ENCODE measurements at places on chromosomes 12 and 14.

DNA sequence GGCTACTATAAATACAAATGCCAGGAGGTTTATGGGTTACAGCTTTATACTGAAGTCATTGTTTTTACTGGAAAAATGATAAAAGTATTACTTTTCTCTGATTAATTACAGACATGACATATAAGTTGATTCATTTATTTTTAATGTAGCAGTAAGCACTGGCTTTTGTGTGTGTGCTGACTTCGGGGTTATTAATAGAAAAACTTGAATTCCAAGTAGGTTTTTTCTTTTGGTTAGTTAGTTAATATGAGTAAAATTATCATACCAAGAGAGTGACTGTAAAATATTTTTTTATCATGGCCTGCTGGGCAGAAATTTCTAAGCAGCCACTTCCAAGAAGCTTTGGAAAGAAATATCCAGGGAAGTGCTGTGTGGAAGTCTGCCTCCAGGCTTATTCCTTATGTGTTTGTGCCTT is 56.4 kb downstream of the IFT81 start:
- no peak for DNase-seq

GRCh38 chr12:116293687-116294453 is 16.4 kb upstream of the MED13L start:
- no peak for DNase-seq

DNA sequence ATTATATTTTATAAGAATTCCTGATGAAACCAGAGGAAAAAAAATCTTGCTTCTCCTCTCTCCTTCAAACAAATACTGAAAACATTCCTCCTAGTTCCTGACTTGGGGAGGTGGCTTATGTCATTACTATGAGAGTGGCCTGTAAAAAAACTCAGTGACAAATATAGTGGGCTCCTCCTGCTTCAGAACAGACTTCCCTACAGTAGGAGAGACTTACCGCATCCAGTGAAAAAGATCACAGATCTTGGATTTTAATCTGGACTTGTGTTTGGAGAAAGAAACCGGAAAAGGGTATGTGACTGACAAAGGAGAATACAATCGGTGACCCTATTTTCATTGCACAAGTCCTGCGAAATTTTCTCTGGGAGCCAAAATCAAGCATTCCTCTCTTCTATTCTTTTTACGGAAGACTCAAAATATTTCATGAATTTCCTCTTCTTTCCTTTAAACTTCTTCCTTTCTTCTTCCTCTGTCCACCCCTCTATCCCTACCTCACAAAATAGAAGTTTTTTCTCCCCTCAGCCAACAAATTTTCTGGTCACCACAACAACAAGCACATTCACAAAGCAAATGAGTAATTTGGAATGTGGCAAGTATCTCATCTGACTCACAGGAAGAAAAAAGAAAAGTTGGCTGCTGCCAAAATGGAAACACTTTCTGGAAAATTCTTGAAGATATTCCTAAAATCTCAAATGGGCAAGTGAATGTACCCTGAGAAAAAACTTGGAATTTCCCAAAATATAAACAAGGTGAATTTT is 185.1 kb upstream of the CDKN3 start:
- peak; percentile 72 for DNase-seq

DNA sequence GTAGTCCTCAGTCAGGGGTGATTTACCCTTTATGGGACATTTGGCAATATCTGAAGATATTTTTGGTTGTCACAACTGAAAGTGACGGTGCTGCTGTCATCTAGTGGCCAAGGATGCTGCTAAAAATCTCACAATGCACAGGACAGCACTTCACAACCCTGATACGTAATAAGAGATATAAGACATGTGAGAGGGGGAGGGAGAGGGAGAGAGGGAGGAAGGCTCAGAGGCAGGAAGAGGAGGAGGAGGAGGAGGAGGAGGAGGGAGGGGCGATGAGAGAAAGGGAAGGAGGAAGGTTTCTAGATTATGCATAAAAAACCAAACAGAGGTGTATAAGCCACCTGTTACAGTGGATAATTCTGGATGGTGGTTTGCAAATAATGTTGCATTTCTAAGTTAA is 14.3 kb downstream of the MYL2 start:
- no peak for DNase-seq

- peak; percentile 48 for DNase-seq
These were observed at the start of the genes BAG5 and COA8 for GRCh38 chr14:103562429-103563225. TSS of gene BAG5 (minus strand) at chr14:103562657. CDS start at chr14:103561164, 1,493 bp downstream. TSS of gene COA8 (plus strand) at chr14:103562960. CDS start at chr14:103563002, 42 bp downstream.
